Suppressor macrophage (primary cell): ENCODE measurements at places on chromosomes 2 and 18.

- DNase-seq = no peak
These were observed 71.3 kb downstream of the FASTKD2 start for GRCh38 chr2:206836722-206837121.

GRCh38 chr2:220279372-220279771, 651.9 kb downstream of the SLC4A3 start:
- DNase-seq = no peak

GRCh38 chr2:199111458-199111857, 346.3 kb downstream of the SATB2 start:
- no peak for DNase-seq

DNA sequence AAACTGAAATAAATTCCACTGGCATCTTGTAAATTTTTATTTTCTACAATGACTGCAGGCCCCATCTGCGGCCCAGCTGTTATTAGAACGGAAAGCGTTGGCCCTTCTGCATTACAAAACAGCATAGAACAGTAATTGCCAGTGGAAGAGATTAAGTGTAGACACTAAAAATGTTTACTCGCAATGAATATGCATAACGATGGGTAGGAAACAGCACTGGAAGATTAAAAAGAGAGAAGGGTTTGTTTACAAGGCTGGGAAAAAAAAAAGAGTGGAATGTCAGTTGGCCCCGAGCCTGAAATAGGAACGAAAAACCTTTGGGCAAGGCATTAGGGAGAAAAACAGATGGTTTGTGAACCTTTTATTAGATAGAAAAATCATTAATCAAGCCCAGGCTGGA, 275.9 kb upstream of the TCF4 start:
- DNase-seq = no peak

GRCh38 chr2:196464311-196464710, 175.2 kb upstream of the CCDC150 start:
- DNase-seq = no peak

GRCh38 chr18:32391126-32391525, 79.6 kb downstream of the GAREM1 start:
- peak; percentile 23 for DNase-seq

DNA sequence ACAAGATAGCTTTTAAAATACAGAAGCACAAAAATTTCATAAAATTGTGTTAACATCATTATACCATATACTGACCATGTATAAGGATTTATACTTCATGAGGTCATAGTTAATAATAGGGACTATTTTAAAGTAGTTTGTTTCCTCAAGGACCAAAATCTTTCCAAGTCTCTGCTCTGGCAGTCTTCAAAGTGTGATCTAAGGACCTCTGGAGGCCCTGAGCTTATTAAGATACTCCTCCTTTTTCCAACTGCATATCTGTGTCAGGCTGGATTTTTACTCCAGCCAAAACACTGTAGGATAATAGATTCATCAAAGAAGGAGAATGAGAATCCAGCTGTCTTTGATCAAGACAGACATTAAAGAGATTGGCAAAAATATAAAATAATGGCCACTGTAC, 1.7 kb upstream of the SCYGR2 start:
- no peak for DNase-seq
